ENCODE measurements at places on chromosomes 11 and 22.
A peak's percentile ranks its signal among the peaks of the same experiment; 100 is the strongest.

DNA sequence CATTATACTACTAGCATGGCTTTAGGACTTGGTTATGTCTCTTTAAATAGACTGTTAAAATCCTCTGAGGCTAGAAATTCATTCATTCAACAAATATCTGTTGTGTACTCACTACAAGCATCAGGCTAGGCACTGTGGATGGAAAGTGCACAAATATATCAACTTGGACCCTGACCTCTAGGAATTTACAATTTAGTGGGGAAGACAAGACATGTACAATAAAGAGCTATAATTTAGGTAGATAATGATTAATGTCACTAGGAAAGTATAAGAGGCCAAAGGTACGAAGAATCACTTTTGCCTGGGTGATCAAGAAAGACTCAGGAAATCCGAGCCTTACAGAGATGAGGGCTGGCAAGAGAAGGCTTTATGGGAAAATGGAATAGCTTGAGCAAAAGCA, 25.6 kb upstream of the BMAL1 start:
- no peak for DNase-seq

GRCh38 chr22:46346680-46347405, 11.3 kb downstream of the TRMU start:
- no peak for DNase-seq

DNA sequence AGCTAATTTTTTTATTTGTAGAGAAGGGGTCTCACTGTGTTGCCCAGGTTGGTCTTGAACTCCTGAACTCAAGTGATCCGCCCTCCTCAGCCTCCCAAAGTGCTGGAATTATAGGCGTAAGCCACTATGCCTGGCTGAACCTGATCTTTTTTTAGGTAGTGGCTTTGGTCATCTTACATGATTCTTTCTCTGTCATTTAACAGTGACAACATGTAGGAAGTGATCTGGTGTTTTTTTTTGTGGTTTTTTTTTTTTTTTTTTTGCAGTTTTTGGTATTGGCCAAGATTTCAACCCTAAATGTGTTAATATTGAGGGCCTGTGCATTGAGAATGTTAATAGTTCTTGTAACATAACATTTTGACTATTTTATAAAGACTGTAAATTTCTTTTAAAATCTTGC, 8.0 kb upstream of the FERMT3 start:
- DNase-seq: no peak

- DNase-seq: no peak
Observed at GRCh38 chr22:23915290-23915689, 21.1 kb downstream of the MIF start.

GRCh38 chr11:47184711-47185304, 1.4 kb downstream of the PACSIN3 start:
- no peak for DNase-seq

DNA sequence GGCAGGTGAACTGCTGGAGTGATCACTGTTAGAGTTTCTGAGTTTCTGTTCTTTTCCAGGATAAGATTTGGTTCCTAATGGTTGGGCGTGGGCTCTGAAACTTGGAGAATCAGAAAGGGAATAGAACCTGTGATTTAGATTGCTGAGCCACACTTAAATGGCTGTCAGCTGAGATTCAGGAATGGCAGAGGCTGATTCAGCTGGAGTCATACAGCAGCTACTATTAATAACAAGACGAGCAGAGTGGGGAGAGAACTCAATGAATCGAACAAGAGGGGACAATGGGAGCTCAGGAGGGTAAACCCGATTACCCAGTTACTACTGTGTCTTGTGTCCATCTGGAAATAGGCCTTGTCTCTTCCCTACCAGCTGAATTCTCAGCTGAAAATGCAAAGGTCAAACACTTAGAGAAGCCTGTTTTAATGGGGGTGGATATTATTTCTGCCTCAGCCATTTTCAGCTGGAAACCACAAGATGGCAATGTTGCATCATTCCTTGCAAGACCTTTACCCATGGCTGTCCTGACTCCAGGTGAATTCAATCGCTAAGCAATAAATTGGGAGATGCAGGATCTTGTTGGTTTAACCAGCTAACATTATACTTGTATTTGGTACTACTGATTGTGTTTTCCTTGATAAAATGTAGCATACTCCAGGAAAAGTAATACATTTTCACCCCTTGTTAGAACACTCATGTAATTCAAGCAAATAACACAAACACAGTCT, 104.5 kb upstream of the RAG2 start:
- peak; percentile 34 for DNase-seq

- DNase-seq: no peak
Observed at GRCh38 chr11:79150966-79151365, 289.9 kb downstream of the TENM4 start.

DNA sequence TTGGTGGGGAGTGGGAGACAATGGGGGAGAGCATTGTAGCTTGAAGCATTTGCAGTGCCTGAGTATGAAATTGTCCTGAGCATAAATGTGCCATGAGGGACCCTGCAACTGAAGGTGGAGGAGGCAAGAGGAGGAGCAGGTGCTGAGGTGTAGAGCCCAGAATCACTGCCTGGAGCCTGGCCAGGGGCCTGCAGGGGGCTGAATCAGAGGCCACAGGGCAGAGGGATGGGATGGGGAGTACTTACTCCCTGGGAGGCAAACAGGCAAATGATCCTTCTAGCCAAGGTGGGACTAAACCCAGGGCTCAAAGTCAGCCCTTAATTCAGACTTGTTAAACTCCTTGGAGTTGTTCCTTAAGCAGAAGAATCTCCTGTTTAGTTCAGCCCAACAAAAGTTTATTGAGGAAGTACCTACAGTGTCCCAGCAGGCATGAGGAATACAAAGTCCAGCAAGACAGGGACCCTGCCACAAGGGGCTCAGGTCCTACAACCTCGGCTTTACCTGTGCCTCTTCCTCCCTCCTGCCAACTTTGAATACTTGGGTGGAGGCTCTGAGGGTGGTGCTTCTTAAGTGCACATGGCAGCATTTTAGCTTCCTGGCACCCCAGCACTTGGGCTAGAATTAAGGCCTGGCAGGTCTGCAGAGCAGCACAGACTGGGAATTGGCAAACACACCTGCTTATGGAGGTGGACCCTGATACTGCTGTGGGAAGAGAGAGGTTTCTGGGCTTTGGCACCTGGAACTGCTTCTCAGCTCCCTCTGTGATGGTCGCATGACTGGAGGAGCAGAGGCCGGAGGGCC, 20.0 kb downstream of the MICAL2 start:
- no peak for DNase-seq
